ENCODE measurements at places on chromosomes 4 and X.

GRCh38 chrX:7139202-7140081, 8.1 kb upstream of the STS start:
- peak; percentile 89 for DNase-seq

DNA sequence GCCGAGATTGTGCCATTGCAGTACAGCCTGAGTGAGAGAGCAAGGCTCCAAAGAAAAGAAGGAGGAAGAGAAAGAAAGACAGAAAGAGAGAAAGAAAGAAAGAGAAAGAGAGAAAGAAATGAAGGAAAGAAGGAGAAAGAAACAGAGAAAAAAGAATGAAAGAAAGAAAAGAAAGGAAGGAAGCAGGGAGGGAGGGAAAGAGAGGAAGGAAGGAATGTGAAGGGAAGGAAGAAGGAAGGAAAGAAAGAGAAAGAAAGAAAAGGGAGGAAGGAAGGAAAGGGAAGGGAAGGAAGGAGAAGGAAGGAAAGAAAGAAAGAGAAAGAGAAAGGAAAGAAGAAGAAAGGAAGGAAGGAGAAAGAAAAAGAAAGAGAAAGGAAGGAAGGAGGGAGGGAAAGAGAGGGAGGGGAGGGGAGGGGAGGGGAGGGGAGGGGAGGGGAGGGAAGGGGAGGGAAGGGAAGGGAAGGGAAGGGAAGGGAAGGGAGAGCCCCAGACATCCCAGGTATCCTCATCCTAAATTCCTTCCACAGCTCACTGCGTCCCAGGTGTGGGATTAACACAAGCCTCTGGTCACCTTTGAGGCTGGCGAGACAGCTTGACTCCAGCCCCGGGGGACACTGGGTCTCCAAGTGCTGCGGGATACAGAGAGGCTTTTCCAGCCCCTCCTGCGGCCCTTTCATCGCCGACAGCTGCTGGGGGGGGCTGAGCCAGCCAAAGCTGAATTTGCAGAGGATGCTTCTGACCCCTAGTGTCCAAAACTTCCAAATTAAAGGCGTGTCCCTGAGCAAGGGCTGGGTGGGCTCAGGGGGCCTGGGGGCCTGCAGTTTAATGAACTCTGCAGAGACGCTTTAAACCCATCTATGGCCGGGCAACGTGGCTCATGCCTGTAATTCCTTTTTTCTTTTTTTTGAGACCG, 24.2 kb upstream of the CSF2RA start:
- DNase-seq, result no peak

DNA sequence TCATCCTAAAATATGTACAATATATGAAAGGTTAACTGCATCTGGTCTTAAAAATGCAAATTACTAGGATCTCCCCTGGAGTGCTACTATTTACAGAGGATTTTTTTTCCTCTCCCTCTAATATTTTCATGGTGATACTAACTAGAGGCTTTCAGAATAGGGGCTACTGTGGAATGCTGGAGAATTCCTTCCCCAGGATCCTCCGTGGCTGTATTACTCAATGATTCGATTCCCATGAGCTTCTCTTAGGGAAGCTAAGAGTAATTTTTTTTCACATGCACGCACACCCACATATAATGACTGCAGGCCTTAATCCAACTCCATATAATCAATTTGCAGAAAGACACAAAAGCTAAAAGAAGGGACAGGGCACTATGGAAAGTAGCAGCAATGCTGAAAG, 184.7 kb downstream of the ARHGAP6 start:
- peak; percentile 67 for DNase-seq

- peak; percentile 42 for DNase-seq
Measured at GRCh38 chrX:36908801-36909675, 99.1 kb upstream of the FAM47C start.

- DNase-seq, result peak; percentile 0
Measured at GRCh38 chr4:31294655-31295480, 574.7 kb downstream of the PCDH7 start.

- no peak for DNase-seq
Measured at GRCh38 chr4:150821641-150822040, 193.4 kb downstream of the LRBA start.

- no peak for DNase-seq
Measured at GRCh38 chr4:159980826-159981468, 878.1 kb downstream of the RAPGEF2 start.

DNA sequence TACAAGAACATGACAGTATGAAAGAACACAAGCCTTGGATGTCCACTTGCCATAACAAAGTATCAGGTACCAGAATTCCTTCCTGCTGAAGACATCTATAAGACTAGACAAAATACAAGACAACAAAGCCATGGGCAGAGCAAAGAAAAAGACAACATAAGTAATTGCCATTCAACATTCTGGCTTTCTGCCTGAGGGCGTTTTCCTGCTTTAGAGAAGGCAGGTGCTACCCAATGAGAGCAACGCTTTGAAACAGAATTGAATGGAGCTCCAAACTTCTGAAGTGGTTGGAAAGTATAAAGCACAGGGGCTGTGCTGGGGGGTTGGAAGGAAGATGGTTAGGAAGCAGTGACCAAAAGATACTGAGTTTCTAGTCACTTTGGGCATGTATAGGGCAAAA, 30.1 kb downstream of the PDE5A start:
- DNase-seq, result no peak

GRCh38 chrX:46793386-46794143, 34.6 kb upstream of the SLC9A7 start:
- no peak for DNase-seq

- no peak for DNase-seq
Measured at GRCh38 chrX:134619838-134620237, 38.4 kb downstream of the PLAC1 start.

DNA sequence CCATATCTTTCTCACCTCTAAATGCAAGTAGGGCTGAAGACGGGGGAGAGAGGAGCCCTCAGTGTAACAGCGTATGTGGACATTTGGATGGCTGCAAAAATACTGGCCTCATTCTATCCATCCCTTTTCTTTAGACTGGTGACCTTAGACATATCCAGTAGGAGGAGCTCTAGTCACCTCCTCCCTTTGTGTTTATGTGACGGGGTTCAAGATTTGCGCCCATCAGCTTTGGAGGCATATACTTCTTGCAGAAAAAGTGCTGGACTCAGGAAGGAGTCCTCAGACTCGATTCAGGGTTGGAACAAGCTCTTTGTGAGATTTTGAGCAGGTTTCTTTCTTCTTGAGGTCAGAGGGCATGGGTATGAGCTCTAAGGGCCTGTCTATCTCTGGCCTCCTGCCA, 86.2 kb downstream of the MAMLD1 start:
- DNase-seq, result no peak

DNA sequence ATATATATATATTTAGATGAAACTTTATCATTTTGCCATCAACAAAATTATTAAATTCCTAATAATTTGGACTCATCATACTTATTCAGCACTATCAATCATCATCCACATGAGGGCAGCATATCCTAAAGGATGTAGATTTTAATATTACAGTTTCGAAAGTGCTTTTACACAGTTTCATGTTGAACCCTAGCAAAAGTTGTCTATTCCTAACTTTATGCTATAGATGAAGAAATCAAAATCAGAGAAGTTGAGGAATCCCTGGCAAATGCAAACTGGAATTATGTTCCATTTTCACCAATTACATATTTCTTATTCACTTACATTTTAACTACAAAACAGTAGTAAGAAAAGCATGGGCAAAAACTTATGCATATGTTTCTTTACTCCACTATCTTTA, 36.6 kb upstream of the UGT2A1 start:
- DNase-seq, result peak; percentile 66

DNA sequence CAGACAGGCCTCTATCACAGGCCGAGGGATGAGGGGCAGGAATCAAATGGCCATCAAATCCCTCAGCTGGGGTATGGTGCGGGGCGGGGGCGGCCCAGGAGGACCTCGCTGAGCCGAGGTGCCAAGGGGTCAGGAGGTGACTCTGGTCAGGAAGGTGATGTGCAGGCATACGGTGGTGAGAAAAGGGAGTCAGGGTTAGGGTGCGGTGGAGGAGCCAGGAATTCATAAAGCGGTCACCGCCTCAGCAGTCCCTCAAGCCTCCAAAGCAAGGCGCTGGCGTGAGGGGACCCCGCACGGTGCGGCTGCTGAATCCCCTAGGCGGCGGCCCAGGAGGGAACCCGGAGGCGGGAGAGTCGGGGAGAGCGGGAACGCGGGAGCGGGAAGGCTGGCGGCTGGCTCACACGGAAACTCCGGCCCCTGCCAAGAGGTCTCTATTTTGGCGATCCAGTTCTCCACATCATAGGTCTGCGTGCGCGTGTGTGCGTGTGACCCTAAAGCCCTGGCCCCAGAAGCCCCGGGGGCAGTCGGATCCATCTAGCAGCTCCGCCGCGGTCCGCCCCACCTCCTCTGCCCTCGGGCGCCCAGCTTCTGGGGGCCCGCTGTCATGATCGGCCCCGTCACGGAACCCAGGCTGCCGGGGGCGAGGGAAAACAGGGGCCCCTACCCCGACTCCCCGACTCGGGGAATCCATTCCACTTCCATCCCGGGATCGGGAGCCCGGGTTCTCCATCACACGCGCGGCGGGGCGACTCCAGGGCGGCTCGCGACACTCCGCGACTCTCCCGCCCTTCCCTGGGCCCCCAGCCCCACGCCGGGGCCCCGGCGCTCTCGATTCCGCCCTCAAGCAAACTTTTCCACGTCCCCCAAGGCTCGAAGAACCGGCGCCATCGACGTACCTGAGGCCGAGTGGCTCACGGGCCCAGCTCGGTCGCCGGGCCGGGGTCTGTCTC, 593 bp downstream of the ELF4 start:
- no peak for DNase-seq

- DNase-seq, result no peak
Measured at GRCh38 chr4:152022543-152022942, 261.7 kb upstream of the GATB start.

DNA sequence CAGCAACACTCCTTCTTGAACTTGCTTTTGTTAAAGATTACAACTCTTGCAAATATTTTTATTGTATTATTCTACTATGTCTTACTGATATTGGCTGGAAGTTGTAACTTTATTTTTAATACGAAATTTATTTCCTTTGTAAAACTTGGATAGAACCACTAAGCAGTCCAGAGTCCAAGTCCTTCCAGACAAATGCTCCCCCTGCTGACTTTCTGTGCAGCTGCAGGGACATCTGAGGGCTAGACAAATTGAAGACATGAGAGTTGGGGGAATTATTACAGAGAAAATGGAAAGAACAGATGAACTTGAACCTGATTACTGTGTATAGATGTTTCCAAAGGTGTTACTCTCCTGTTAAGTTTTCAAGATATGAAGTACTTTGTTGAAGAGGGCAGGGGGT, 238.8 kb downstream of the GRIA3 start:
- peak; percentile 59 for DNase-seq

DNA sequence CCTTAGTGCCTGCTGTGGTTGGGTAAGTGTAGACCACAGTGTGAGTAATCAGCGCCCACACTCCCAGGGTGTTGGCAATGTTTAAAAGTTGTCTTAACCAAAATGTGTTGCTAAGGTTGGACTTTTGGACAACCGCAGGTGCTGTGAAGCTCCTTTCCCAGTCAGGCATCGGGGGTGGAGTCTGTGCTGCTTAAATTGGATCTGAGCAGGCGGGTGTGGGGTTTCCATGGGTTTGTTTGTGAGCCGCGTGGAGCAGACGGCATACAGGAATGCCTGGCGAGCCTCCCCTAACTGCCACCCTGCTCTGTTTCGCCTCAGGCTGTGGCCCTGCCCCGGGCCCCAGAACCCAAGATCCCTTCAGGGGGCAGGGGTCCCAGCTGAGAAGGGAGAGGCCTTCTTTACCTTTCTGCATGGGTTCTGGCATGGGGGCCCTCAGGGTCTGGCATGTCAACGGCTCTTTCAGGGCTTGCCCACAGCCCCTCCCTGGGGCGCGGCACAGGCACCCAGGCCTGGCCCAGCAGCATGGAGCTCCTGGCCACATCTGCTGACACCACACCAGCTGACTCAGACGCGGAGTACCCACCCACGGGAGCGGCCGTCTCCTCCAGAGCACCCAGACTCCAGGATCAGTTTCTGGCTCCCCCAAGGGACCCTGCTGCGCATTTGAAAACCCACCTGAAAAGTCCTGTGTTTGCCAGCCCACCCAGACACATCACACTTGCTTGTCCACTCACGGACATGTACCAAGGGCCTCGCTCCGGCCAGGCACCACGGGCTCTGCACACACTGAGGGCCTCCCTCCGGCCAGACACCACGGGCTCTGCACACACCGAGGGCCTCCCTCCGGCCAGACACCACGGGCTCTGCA, 5.1 kb upstream of the SPON2 start:
- DNase-seq, result peak; percentile 70

GRCh38 chr4:107129076-107129475, 93.0 kb upstream of the DKK2 start:
- no peak for DNase-seq

GRCh38 chrX:31093639-31093975, 21.8 kb upstream of the FTHL17 start:
- DNase-seq, result no peak

All from fibroblast of mammary gland (primary cell).